ENCODE measurements at places on chromosomes 2 and 18. TPM values are rescaled to one million over a fixed set of nuclear protein-coding genes. Genes with fewer than 3 reads are reported as not detected.

DNA sequence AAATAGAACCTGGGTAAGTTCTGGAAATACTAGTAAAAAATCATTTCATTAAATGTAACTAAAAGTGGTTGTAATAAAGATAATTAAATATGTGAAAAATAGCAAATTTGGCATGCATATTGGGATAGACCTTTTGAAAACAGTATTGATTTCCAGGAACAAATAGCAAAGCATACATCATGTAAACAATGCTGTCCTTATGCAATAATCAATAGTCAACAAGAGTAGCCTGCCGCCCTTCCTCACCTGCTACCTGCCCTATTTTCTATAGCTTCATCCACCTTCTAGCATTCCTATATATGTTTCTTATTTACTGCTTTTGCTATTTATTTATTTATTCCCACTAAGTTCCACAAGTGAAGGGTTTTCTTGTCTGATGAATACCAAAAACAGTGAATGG lies 35.1 kb upstream of the KYNU start:
- H3K4me1 ChIP-seq = peaks cover 12% of the 10 kb centered on the region
- no peaks in the 10 kb centered on the region for H3K27me3 ChIP-seq
- DNase-seq = no peak
- no peak overlapping the region for H3K4me3 ChIP-seq
- H3K36me3 ChIP-seq = no peaks in the 10 kb centered on the region
- H3K27ac ChIP-seq = no peak overlapping the region

DNA sequence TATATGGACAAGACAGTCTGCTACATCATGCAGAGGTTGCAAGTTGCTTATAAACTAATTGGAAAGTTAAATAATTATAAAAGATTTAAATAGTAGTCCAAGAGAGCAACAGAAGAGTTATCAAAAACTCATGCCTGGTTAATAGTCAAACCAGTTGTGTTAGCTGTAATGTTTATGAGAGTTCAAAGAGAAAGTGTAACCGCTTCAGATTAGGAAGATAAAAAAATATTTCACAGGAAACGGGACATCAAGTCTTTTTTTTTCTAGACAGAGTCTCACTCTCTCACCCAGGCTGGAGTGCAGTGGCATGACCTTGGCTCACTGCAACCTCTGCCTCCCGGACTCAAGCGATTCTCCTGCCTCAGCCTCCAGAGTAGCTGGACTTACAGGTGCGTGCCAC lies 34.6 kb upstream of the RNF125 start:
- no peaks in the 10 kb centered on the region for H3K4me1 ChIP-seq
- H3K4me3 ChIP-seq = no peak overlapping the region
- H3K27ac ChIP-seq = no peak overlapping the region
- no peak for DNase-seq
- peaks cover 5% of the 10 kb centered on the region for H3K36me3 ChIP-seq

DNA sequence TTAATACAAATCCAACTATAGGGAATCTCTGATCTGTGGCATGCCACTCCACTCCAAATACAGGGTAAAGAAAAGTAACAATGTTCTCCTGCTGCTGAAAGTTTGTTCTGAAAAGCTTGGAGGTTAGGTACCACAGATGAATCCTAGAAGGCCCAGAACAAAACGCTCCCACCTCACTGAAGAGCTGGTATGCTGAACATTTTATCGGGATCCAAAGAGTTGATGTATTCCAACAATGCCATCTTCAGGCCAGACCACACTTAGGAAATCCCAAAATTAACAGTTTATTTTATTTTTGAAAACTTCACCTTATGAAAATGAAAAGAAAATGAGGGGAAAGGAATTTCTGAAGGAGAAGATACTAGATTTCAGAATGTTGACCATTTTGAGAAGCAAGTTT lies 145.1 kb upstream of the CDH19 start:
- H3K27ac ChIP-seq = no peak overlapping the region
- no peaks in the 10 kb centered on the region for H3K36me3 ChIP-seq
- no peak overlapping the region for H3K4me3 ChIP-seq
- no peak for DNase-seq

- no peak for DNase-seq
- H3K27ac ChIP-seq = no peak overlapping the region
- peaks cover 28% of the 10 kb centered on the region for H3K4me1 ChIP-seq
- no peak overlapping the region for H3K4me3 ChIP-seq
Observed at GRCh38 chr18:56443166-56443907, 195.1 kb downstream of the TXNL1 start.

GRCh38 chr2:56583796-56584315 lies 400.1 kb downstream of the CCDC85A start:
- H3K27me3 ChIP-seq = no peaks in the 10 kb centered on the region
- DNase-seq = no peak
- no peak overlapping the region for H3K4me3 ChIP-seq
- H3K27ac ChIP-seq = no peak overlapping the region
- no peaks in the 10 kb centered on the region for H3K36me3 ChIP-seq

- peaks cover 31% of the 10 kb centered on the region for H3K36me3 ChIP-seq
- peaks cover 20% of the 10 kb centered on the region for H3K4me1 ChIP-seq
- H3K27ac ChIP-seq = no peak overlapping the region
- H3K27me3 ChIP-seq = no peaks in the 10 kb centered on the region
Observed at GRCh38 chr2:45432406-45432805, 178.7 kb downstream of the SRBD1 start.

DNA sequence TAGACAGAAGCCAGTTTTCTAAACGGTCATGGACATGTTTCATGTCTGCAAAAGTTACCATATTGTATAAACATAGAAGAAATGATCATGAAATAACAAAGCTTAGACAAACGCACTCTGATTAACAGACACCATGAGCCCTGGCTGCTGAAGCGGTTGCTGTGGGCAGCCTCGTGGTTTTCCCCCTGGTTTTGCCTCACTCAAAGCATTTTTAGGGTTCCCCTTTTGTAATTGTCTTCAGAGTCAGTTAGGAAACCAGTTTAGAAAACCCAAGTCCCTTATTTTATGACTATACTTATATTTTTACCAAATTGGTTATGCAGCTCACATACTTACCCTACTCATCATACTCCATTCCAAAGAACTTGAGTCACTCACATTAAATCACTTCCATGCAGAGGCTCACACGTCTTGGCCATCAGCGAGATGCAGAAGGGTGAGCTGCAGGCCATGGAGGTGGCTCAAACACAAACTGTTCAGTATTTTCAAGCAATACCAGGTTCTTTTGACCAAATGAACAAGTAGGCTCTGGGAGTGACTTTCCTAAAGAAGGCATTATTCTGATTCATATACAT lies 105.6 kb upstream of the SALL3 start:
- peaks cover 6% of the 10 kb centered on the region for H3K36me3 ChIP-seq
- H3K4me1 ChIP-seq = peaks cover 9% of the 10 kb centered on the region
- no peak for DNase-seq
- no peak overlapping the region for H3K27ac ChIP-seq
- H3K27me3 ChIP-seq = peaks cover 5% of the 10 kb centered on the region
- no peak overlapping the region for H3K4me3 ChIP-seq

DNA sequence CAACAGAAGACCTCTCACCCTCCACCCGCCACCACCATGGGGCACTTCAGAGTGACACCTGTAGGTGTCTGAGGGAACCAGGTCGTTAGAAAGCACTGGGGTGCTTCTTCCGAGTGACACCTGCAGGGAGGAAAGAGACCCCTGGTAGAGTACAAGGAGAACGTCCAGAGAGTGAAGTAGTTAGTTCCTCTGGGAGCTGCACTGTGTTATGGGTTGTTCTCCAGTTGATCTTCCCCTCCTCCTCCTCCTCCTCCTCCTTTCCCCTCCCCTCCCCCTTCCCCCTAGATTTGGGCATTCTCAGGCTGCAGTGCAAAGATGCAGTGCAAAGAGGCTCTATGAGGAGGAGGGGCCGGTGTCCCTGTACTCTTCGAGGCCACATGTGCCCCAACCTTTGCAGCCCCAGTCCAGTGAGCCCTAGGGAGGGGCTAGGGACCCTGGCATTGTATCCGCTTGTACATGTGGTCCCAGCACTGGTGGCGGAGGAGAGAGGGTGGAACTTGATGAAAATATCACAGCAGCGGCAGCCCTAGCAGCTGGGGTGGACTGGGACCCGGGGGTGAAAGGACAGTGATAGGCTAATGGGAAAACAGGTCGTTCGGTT lies 850 bp downstream of the DNAJB2 start:
- H3K27ac ChIP-seq = peak overlapping the region; percentile 86
- H3K27me3 ChIP-seq = peaks cover 4% of the 10 kb centered on the region
- peak overlapping the region; percentile 88 for H3K4me3 ChIP-seq

- no peak for DNase-seq
- H3K27ac ChIP-seq = 0 out of 2 replicates have a peak overlapping the region, but pooled peaks have one; percentile 50
- H3K36me3 ChIP-seq = peaks cover 16% of the 10 kb centered on the region
- peaks cover 6% of the 10 kb centered on the region for H3K27me3 ChIP-seq
Observed at GRCh38 chr2:15894481-15895144, 45.7 kb upstream of the MYCN start.

DNA sequence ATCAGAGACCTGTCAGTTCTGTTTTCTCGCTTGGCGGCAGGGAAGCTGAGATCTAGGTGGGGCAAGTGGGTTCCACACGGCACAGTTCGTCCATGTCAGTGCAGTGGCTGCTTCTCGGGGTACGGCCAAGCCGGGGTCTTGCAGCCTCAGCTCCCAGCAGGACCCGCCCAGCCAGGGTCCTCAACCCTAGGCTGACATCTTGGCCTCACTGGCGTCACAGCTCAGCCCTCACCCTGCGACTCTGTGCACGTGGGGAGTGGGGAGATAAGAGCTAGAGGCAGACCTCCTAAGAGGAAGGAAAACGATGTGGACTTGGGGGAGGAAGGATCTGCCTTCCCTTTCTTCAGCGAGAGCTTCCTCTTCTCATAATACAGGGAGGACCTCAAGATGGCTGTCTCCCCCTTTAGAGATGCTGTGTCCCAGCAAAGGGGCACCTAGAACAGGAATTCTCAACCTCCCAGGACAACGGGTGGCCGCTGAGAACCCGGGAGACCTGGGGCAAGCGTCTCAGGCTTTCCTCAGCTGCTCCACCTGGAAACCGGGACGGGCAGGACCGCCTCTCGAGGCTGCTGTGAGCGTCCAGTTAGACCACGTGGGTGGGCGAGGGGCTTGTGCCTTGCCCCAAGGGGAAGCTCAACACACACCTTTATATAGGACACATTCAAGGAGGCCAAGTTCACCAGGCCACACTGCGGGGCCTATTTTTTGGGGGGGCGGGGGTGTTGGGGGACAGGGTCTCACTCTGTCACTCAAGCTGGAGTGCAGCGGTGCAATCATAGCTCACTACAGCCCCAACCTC lies 23.5 kb upstream of the KLF11 start:
- no peaks in the 10 kb centered on the region for H3K4me1 ChIP-seq
- H3K27ac ChIP-seq = no peak overlapping the region
- no peaks in the 10 kb centered on the region for H3K36me3 ChIP-seq
- no peaks in the 10 kb centered on the region for H3K27me3 ChIP-seq
- H3K4me3 ChIP-seq = no peak overlapping the region

- H3K27ac ChIP-seq = no peak overlapping the region
- H3K36me3 ChIP-seq = no peaks in the 10 kb centered on the region
- H3K4me3 ChIP-seq = no peak overlapping the region
- no peaks in the 10 kb centered on the region for H3K27me3 ChIP-seq
- no peak for DNase-seq
- peaks cover 24% of the 10 kb centered on the region for H3K4me1 ChIP-seq
Observed at GRCh38 chr18:75582406-75582821, 154.9 kb upstream of the SMIM21 start.

- peaks cover 4% of the 10 kb centered on the region for H3K36me3 ChIP-seq
- peak overlapping the region; percentile 100 for H3K27ac ChIP-seq
- H3K4me3 ChIP-seq = peak overlapping the region; percentile 54
- H3K4me1 ChIP-seq = peaks cover 80% of the 10 kb centered on the region
- no peaks in the 10 kb centered on the region for H3K27me3 ChIP-seq
Observed at GRCh38 chr2:43218155-43218701, 8.2 kb downstream of the ZFP36L2 start.

- no peak for DNase-seq
- H3K4me3 ChIP-seq = no peak overlapping the region
- peaks cover 25% of the 10 kb centered on the region for H3K4me1 ChIP-seq
- H3K27me3 ChIP-seq = no peaks in the 10 kb centered on the region
- H3K27ac ChIP-seq = no peak overlapping the region
Observed at GRCh38 chr2:232236200-232236599, 142.4 kb upstream of the ALPP start.

- peak overlapping the region; percentile 70 for H3K4me3 ChIP-seq
- DNase-seq = no peak
- H3K36me3 ChIP-seq = peaks cover 18% of the 10 kb centered on the region
- no peak overlapping the region for H3K27ac ChIP-seq
- H3K4me1 ChIP-seq = peaks cover 30% of the 10 kb centered on the region
Observed at GRCh38 chr2:8675543-8675942, 6.3 kb upstream of the ID2 start.

DNA sequence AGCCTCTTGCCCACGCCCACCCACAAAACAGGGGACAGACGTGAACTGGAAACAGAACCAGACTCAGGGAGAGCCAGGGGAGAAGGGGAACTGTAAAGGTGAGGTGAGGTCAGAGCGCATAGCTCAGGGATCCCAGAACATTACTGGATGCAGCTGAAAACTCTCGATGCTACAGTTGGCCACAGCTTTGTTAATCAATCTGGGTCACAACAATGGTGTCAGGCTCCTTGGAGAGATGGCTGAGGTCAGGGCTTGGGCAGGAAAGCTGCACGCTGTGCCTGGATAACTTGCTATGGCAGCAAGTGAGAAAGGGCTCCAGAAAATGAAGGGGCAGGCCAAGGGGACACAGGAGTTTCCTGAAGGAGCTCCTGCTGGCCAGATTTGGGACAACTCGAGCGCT lies 263.3 kb downstream of the TFCP2L1 start:
- DNase-seq = no peak
- H3K27ac ChIP-seq = no peak overlapping the region
- H3K4me1 ChIP-seq = peaks cover 12% of the 10 kb centered on the region
- no peak overlapping the region for H3K4me3 ChIP-seq
- H3K27me3 ChIP-seq = peaks cover 55% of the 10 kb centered on the region

GRCh38 chr2:134491771-134492441 lies 226.9 kb downstream of the TMEM163 start:
- DNase-seq = no peak
- H3K27me3 ChIP-seq = no peaks in the 10 kb centered on the region
- no peak overlapping the region for H3K4me3 ChIP-seq
- H3K27ac ChIP-seq = no peak overlapping the region
- H3K36me3 ChIP-seq = no peaks in the 10 kb centered on the region

- H3K36me3 ChIP-seq = no peaks in the 10 kb centered on the region
- H3K4me3 ChIP-seq = no peak overlapping the region
- DNase-seq = no peak
- H3K4me1 ChIP-seq = peaks cover 18% of the 10 kb centered on the region
- H3K27ac ChIP-seq = no peak overlapping the region
Observed at GRCh38 chr18:25097057-25097456, 254.9 kb downstream of the ZNF521 start.

- H3K27ac ChIP-seq = no peak overlapping the region
- peaks cover 14% of the 10 kb centered on the region for H3K4me1 ChIP-seq
- no peak for DNase-seq
- no peak overlapping the region for H3K4me3 ChIP-seq
- H3K36me3 ChIP-seq = peaks cover 6% of the 10 kb centered on the region
Observed at GRCh38 chr2:12704378-12704777, 12.4 kb upstream of the TRIB2 start.

C2orf80 gene
- 0.39 TPM for total RNA-seq

BOK gene
- total RNA-seq = 37.4 TPM

MC2R gene
- total RNA-seq = not detected

CRACDL gene
- 0.72 TPM for total RNA-seq

MOGAT1 gene
- 0.62 TPM for total RNA-seq

SNED1 gene
- total RNA-seq = 3.2 TPM
